ENCODE measurements at places on chromosomes 11 and 22.
A peak's percentile ranks its signal among the peaks of the same experiment; 100 is the strongest.

DNA sequence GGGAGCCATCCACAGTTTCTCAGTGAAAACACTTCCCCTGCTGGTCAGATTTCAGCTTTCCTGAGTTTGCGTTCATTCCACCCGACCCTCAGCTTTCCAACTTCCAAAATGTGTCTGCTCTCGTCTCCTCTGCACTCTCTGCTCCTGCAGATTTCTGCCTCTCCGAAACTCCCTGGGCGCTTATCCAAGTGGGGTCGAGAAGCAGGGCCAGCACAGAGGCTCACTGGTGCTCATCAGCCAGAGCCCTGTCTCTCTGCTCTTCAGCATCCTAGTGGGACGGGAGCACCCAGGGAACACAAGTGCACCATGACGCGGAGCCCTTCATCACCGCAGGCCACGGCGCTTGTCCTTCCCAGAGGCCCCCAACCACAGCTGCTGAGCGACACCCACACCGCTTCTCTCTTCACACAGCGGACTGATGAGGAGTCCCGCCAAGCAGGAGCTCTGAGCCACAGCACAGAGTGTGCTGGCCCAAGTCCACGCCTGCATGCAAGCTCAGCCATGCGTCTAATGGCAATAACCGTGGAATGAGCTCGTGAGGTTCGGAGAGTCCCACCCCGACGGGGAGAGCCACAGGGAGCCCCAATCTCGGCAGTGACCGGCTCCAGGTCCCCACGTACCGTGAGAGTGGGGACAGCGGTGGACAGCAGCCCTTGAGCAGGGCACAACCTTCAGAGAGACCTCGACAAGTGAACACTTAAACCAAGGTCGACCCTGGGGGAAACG lies 27.9 kb upstream of the MOB2 start:
- DNase-seq = no peak

DNA sequence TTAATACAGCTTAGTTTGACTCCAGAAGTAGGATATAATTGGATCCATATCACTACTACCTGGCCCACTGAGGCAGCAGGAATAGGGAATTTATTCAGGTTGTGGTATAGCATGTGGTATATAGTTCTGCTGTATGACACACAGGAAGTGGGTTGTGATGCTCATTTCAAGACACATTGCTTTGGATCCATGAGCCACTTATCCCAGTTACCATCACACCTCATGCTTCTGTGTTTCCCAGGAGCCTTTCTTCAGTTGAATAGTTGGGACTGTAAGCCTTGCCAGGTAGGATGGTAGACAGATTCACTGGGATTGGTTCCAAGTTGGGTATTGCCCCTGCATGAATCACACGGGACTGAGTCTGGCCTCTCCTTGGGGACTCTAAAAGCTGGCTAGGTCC lies 9.9 kb upstream of the SLC37A2 start:
- DNase-seq = no peak

GRCh38 chr11:79294845-79295731 lies 145.7 kb downstream of the TENM4 start:
- DNase-seq = no peak

GRCh38 chr22:18085188-18085587 lies 7.4 kb downstream of the PEX26 start:
- DNase-seq = no peak

GRCh38 chr11:40722179-40722795 lies 737.2 kb downstream of the LRRC4C start:
- peak; percentile 44 for DNase-seq

GRCh38 chr22:33726294-33726734 lies 194.0 kb downstream of the LARGE1 start:
- no peak for DNase-seq

DNA sequence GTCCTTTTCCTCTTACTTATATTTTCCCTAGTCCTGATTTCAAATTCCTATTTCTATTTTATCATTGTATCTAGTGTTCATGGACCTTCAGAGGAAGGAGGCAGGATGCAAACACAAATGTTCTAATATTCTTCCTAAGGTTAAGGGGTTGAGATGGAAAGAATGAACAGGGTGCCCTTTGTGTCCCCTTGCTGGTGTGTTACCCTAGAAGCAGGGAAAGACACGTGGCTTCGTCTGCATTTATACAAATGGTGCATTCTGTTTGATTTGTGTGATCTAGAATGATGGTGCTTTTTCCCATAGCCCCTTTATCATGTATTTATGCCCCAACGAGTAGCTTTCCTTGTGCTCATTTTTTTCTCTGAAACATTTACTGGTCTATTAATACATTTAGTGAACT lies 76.2 kb downstream of the PLEKHA7 start:
- no peak for DNase-seq

DNA sequence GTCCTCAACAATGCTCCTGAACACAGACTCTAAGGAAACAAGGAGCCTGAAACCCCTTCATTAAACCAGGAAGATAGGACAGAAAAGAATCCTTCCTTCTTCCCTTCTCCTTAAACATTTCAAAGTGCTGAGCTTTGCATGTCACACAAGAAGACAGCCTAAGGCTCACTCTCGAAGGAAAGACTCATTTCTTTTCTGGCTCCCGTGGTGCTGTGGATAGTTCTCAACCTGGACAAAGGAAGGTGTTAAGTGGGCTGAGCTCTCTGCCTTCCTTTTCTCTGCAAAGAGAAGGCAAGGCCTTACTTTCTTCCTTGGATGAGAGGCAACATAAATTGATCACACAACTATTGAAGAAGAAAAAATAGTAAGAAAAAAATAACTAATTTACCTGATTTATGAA lies 452.4 kb upstream of the DDI1 start:
- no peak for DNase-seq

Data from GM12865 (cell line).